ENCODE measurements at places on chromosomes 7 and 10.

- no peak for DNase-seq
Measured at GRCh38 chr10:97254694-97255093, 37.7 kb downstream of the ARHGAP19 start.

GRCh38 chr7:107854989-107855388 lies 36.0 kb upstream of the DLD start:
- peak; percentile 43 for DNase-seq

DNA sequence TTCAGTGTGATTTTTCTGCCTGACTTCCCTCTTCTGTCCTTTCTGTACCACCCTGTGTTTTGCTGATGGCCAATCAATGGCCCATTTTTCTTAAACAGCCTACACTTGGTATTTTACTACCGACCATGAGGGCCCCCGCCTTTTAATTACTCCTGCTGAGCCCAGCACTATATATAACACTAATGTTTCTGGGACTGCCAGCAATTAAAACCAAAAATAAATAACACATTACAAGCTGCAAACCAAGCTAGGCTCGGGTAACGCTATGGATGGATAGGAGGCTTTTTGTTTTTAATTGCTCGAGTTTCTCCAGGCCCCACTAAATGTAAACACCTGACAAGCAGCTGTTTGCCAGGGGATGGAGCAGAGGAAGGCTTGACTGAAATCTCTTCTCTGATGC lies 915.4 kb upstream of the AUTS2 start:
- DNase-seq = no peak

GRCh38 chr7:52146871-52147634 lies 830.4 kb upstream of the COBL start:
- DNase-seq = no peak

- no peak for DNase-seq
Measured at GRCh38 chr7:93092757-93093370, 24.9 kb downstream of the SAMD9 start.

GRCh38 chr10:33132626-33133025 lies 174.6 kb upstream of the ITGB1 start:
- DNase-seq = no peak

GRCh38 chr10:14153570-14154055 lies 177.1 kb downstream of the FRMD4A start:
- peak; percentile 71 for DNase-seq

- DNase-seq = no peak
Measured at GRCh38 chr10:104069613-104070012, 16.1 kb downstream of the COL17A1 start.

GRCh38 chr7:147485660-147486210 lies 1104.8 kb upstream of the C7orf33 start:
- no peak for DNase-seq

GRCh38 chr10:62934258-62934657 lies 118.1 kb upstream of the EGR2 start:
- DNase-seq = peak; percentile 55

DNA sequence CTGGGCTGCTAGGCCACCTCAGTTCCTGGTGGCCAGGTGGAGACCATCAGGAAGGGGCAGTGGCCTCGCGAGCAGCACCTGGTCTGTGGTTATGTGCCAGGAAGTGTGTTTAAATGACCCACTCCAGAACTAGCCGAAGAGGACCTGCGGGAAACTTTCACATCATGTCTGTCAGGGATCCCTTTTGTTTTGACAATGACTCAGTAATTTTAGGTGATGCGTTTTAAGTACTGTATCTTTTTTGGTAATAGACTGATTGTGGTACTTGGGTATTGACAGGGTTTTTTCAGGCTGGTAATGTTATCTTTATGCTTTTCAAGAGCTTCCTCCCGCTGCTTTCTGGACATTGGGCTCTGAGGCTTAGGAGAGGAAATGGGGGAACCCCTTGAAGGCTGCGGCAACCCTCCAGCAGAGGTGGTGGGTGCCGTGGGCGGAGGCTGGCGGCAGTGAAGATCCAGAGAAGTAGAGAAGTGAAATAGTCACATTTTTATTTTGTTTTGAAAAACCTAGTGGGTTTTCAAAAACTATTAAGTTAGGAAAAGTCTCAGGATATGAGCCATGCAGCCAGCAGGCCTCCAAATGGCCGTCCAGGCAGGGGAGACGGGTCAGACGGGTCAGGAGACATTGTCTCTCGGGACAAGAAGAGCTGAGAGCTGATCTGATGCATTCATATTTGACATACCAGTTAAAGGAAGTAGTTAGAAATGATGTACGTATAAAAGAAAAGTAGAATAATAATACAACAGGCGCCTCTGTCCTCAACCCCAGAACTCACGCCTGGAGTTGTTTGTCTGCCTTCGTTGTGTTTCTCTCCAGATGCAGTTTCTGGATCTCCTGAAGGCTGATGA lies 27.7 kb downstream of the PPP2R2D start:
- no peak for DNase-seq

DNA sequence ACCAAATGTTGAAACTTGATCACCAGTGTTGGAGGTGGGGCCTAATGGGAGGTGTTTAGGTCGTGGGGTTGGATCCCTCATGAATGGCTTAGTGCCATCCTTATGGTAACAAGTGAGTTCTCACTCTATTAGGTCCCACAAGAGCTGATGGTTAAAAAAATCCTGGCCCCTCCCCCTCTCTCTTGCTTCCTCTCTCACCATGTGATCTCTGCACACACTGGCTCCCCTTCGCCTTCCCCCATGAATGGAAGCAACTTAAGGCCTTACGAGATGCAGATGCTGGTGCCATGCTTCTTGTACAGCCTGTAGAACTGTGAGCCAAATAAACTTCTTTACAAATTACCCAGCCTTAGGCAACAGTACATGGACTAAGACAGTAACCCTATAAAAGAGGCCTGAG lies 62.7 kb downstream of the PPP1R3C start:
- no peak for DNase-seq
